ENCODE measurements at places on chromosomes 16 and 17.

GRCh38 chr17:50523208-50523607 lies 9.3 kb upstream of the EPN3 start:
- no peak for DNase-seq

GRCh38 chr17:48589831-48590606 lies at the start of gene HOXB3:
Gene HOXB3 (minus strand): TSS chr17:48590241. CDS start chr17:48552474, 37,767 bp downstream.
- DNase-seq = no peak

GRCh38 chr16:88784074-88784855 lies 755 bp downstream of the PIEZO1 start:
- peak; percentile 67 for DNase-seq

- no peak for DNase-seq
These were observed 45.7 kb downstream of the OMG start for GRCh38 chr17:31251105-31251969.

- no peak for DNase-seq
These were observed 892 bp downstream of the ABCC1 start for GRCh38 chr16:15950161-15950854.

- no peak for DNase-seq
These were observed 80.8 kb downstream of the CNGB1 start for GRCh38 chr16:57889960-57890751.
